ENCODE measurements at places on chromosomes 5 and 9. TPM values are rescaled to one million over a fixed set of nuclear protein-coding genes. Genes with fewer than 3 reads are reported as not detected.

DNA sequence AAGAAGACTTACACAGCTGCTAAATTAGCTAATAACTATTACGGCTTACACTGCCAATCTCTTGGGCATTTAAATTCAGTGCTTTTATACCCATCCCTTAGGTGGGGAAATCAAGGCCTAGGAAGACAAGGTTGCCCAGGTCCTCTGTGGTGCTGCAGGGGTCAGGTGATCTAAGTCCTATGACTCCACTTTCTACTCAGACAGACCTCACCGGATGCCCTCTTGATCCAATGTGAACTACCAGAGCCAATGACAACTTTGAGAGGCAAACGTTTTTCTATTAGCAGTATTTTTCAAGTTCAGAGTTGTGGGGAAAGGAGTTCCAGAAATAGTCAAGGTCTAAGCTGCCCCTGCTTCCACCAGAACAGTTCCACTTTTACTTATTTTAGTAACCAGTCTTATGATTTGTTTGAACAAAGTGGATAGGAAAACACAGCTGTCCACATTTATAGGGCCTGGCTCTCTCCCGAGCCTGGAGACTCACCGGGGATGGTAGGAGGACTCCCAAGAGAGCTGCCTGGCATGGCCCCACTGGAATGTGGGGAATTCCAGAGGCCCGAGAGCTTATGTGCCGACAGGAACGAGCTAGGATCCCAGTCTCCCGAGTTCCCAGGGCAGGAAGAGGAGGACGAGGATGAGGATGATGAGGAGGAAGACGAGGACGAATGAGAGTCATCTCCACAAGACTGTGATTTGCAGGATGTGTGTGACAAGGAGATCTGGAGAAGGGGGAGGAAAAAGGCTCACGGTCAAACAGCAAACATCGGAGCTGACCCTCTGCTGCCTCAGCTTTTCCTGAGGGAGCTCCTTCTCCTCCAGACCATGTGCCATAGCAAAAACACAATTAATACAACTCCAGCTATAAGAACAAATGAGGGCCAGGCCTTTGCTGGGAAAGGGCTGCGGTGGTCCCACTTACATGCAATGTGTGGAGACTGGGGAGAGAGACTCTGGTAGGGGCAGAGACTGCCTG lies 16.7 kb downstream of the FAM193B start:
- peaks cover 21% of the 10 kb centered on the region for H3K4me1 ChIP-seq
- peak overlapping the region; percentile 71 for H3K27ac ChIP-seq
- H3K36me3 ChIP-seq = no peaks in the 10 kb centered on the region
- H3K27me3 ChIP-seq = no peaks in the 10 kb centered on the region
- DNase-seq = no peak
- no peak overlapping the region for H3K4me3 ChIP-seq

Gene LHX6
- total RNA-seq = 15.0 TPM

DNA sequence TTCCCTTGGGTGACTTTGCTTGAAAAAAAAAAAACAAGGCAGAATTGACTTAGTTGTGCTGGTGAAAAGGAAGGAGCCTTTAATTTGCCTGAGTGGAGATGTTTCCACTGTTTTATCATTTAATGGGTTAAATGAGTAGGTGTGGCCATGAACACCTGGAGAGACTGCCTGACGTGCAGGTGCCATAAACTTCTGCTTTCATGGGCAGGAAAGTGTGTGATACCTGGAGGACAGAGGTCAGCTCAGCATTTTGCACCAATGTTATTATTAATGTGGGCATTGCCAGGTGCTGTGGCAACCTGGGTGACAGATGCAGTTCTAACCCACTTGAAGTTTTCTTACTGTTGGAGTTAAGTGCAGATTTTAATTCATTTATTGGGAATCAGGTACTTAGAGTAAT lies 145.4 kb downstream of the CD180 start:
- DNase-seq = no peak
- H3K27me3 ChIP-seq = no peaks in the 10 kb centered on the region
- no peaks in the 10 kb centered on the region for H3K36me3 ChIP-seq
- H3K4me3 ChIP-seq = no peak overlapping the region
- peaks cover 9% of the 10 kb centered on the region for H3K4me1 ChIP-seq

GRCh38 chr9:127628758-127629467 lies 16.8 kb downstream of the STXBP1 start:
- no peaks in the 10 kb centered on the region for H3K4me1 ChIP-seq
- no peak for DNase-seq

- no peak overlapping the region for H3K27ac ChIP-seq
- no peak overlapping the region for H3K4me3 ChIP-seq
- H3K27me3 ChIP-seq = peaks cover 6% of the 10 kb centered on the region
- no peaks in the 10 kb centered on the region for H3K36me3 ChIP-seq
These were observed 4.4 kb upstream of the OR2S2 start for GRCh38 chr9:35962126-35962906.

- H3K36me3 ChIP-seq = no peaks in the 10 kb centered on the region
- no peak for DNase-seq
- H3K27ac ChIP-seq = no peak overlapping the region
- H3K4me1 ChIP-seq = no peaks in the 10 kb centered on the region
- H3K4me3 ChIP-seq = no peak overlapping the region
These were observed 182.2 kb downstream of the NNT start for GRCh38 chr5:43785198-43785597.

Gene SPINK5
- total RNA-seq = 0.39 TPM

Gene IL11RA
- total RNA-seq = 48.8 TPM

DNA sequence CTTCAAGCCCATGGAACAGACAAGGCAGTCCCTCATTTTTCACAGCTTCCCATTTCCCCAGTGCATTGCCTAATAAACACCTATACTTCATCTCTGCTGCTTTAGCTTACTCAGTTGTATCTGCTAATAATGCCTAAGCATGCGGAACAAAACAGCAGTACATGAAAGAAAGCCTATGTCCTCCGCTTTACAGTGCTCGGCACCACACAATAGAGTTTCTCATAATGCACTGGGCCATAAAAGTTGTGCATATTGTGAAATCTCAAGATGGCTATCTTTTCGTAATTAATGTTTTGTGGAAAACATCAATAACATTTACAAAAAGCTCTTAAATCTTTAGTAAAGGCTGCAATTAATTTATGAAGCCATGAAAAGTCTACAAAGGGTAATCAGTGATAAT lies 69.3 kb downstream of the DENND1A start:
- no peak overlapping the region for H3K4me3 ChIP-seq
- H3K27me3 ChIP-seq = no peaks in the 10 kb centered on the region
- no peak for DNase-seq
- H3K4me1 ChIP-seq = peaks cover 31% of the 10 kb centered on the region
- H3K27ac ChIP-seq = peak overlapping the region; percentile 57
- H3K36me3 ChIP-seq = no peaks in the 10 kb centered on the region

Gene PDGFRB
- total RNA-seq = 258 TPM

GRCh38 chr5:58649716-58650115 lies 66.8 kb downstream of the RAB3C start:
- no peak overlapping the region for H3K27ac ChIP-seq
- H3K4me3 ChIP-seq = no peak overlapping the region
- peaks cover 19% of the 10 kb centered on the region for H3K4me1 ChIP-seq

DNA sequence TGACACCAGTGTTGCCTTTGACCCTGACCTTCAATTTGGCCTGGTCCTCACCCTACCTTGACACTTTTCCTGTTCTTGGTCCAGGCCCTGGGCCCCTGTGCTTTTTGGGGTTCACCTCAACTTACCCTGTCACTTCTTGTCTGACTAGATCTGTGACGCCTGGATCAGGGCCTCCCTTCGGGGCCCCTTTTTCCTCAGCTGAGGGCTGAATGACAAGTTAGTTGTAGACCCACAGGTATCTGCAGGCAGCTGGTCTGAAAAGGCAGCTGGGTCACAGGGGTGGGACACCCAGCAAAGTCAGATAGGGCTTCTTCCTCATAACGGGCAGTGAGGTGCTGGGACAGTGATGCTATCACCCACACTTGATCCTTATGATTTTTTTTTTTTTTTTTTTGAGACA lies 10.0 kb upstream of the MYORG start:
- H3K4me1 ChIP-seq = no peaks in the 10 kb centered on the region
- H3K36me3 ChIP-seq = no peaks in the 10 kb centered on the region
- no peak overlapping the region for H3K4me3 ChIP-seq
- no peaks in the 10 kb centered on the region for H3K27me3 ChIP-seq
- DNase-seq = no peak

Gene HARS1
- 48.1 TPM for total RNA-seq

GRCh38 chr9:135827866-135828580 lies 79.3 kb downstream of the CAMSAP1 start:
- H3K27ac ChIP-seq = no peak overlapping the region
- peaks cover 2% of the 10 kb centered on the region for H3K36me3 ChIP-seq
- DNase-seq = no peak
- H3K4me3 ChIP-seq = no peak overlapping the region
- H3K27me3 ChIP-seq = no peaks in the 10 kb centered on the region

Gene RGS3
- total RNA-seq = 32.7 TPM

DNA sequence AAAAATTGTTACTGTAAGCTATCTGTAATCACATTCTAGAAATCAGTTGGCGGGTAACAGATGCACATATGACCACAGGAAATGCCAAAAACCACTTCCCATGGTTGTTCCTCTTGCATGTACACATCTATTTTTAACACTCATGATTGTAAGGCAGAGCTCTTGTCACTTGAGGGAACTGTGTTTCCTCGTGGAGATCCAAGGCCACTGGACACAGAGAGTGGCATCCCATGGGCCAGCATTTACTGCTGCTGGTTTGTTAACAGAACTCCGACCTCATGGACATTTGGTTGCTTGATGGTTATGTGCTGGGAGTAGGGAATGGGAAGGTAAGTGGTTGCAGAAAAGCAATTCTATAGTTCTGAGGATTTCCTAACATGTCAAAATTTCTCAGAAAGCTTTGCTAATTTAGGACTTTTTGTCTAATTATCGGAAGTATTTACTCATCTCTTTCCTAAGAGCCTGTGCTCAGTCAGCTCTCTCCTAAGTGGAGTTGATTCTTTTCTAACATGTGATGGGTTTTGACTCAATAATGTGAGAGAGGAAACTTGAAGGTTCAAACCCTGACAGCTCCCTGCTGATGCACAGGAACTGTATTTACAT lies 202.0 kb upstream of the NR3C1 start:
- no peak overlapping the region for H3K4me3 ChIP-seq
- H3K27me3 ChIP-seq = no peaks in the 10 kb centered on the region
- DNase-seq = peak; percentile 49
- no peak overlapping the region for H3K27ac ChIP-seq
- no peaks in the 10 kb centered on the region for H3K36me3 ChIP-seq

- no peak for DNase-seq
- no peak overlapping the region for H3K27ac ChIP-seq
- H3K4me3 ChIP-seq = no peak overlapping the region
- no peaks in the 10 kb centered on the region for H3K4me1 ChIP-seq
- no peaks in the 10 kb centered on the region for H3K36me3 ChIP-seq
- no peaks in the 10 kb centered on the region for H3K27me3 ChIP-seq
These were observed 138.7 kb downstream of the SNX18 start for GRCh38 chr5:54656261-54656728.

- H3K27ac ChIP-seq = no peak overlapping the region
- DNase-seq = no peak
- no peaks in the 10 kb centered on the region for H3K4me1 ChIP-seq
- H3K27me3 ChIP-seq = no peaks in the 10 kb centered on the region
These were observed 73.0 kb downstream of the ENC1 start for GRCh38 chr5:74567411-74567995.

DNA sequence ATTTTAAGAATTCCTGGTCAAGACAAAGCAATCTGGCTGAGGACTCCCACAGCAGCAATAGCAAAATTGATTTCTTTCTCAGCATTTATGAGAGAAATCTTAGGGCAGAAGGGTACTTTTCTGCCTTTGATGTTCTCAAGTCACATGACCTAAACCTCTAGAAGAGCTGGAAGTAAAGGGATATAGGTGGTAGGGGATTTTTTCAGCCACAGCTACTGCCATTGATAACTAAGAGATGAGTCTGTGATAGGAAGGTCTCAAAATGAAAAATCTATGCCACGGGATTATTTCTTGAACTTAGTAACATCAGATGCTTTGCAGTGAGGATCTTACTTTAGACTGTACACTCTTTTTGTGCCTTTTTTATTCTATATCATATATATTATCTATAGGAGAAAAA lies 35.6 kb downstream of the IL6ST start:
- no peaks in the 10 kb centered on the region for H3K4me1 ChIP-seq
- DNase-seq = no peak
- H3K36me3 ChIP-seq = peaks cover 8% of the 10 kb centered on the region
- H3K4me3 ChIP-seq = no peak overlapping the region

Gene SLC1A3
- total RNA-seq = 77.6 TPM

- no peaks in the 10 kb centered on the region for H3K27me3 ChIP-seq
- H3K36me3 ChIP-seq = no peaks in the 10 kb centered on the region
- DNase-seq = no peak
These were observed 423.8 kb downstream of the SPOCK1 start for GRCh38 chr5:137075163-137075970.

GRCh38 chr5:135437422-135437795 lies 9.7 kb downstream of the DCANP1 start:
- H3K36me3 ChIP-seq = no peaks in the 10 kb centered on the region
- H3K27me3 ChIP-seq = no peaks in the 10 kb centered on the region
- no peaks in the 10 kb centered on the region for H3K4me1 ChIP-seq
- peak overlapping the region; percentile 64 for H3K27ac ChIP-seq
- no peak overlapping the region for H3K4me3 ChIP-seq
- DNase-seq = peak; percentile 28

Gene SPINK7
- total RNA-seq = not detected

GRCh38 chr9:95366731-95367325 lies 49.3 kb upstream of the FANCC start:
- no peak overlapping the region for H3K27ac ChIP-seq
- DNase-seq = no peak
- no peaks in the 10 kb centered on the region for H3K36me3 ChIP-seq
- H3K4me3 ChIP-seq = no peak overlapping the region
- H3K27me3 ChIP-seq = no peaks in the 10 kb centered on the region

Gene ZCCHC10
- 8.2 TPM for total RNA-seq

- H3K36me3 ChIP-seq = no peaks in the 10 kb centered on the region
- H3K4me1 ChIP-seq = peaks cover under 1% of the 10 kb centered on the region
- H3K27me3 ChIP-seq = no peaks in the 10 kb centered on the region
- H3K27ac ChIP-seq = no peak overlapping the region
These were observed 189.5 kb downstream of the SEMA5A start for GRCh38 chr5:9356351-9356825.

Gene BRD3
- 63.4 TPM for total RNA-seq

DNA sequence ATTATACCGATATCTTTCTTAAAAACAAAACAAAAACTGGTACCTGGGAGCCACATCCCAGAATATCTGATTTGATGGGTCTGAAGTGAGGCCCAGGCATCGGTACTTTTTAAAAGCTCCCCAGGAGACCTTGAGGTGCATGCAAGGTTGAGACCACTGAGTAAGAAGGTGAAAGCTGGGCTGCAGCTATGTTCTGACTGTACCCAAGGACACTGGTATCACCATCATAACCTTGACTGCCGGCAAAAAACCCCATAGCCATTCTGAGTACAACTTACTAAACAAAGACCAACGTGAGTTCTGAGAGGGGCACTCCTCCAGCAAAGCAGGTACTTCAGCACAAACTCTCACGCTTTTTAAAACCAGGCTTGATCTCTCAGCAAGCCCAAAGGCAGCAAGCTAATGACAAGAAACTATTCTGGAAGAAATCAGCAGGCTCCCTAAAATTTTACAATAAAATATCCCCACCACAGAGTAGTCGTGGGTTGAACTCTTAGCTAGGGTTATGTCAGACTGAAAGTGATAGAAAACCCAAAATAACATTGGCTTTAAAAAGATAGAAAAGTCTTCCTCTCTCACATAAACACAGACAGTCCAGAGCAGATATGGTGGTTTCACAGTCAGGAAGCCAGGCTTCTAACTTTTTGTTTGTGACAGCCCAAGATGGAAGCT lies 263.9 kb downstream of the SAXO1 start:
- DNase-seq = no peak
- no peaks in the 10 kb centered on the region for H3K27me3 ChIP-seq
- no peaks in the 10 kb centered on the region for H3K4me1 ChIP-seq
- no peak overlapping the region for H3K4me3 ChIP-seq
- no peak overlapping the region for H3K27ac ChIP-seq
